A549 treated with Mapracorat at 1 μM for 4 hours (cell line): ENCODE measurements at places on chromosomes 12 and 14. TPM values are rescaled to one million over a fixed set of nuclear protein-coding genes. Genes with fewer than 3 reads are reported as not detected.

The LUM gene
- 0.08 to 0.33 TPM (median 0.28 TPM) in 5 replicates for total RNA-seq

The EIF4B gene
- 233 to 364 TPM (median 274 TPM) in 5 replicates for total RNA-seq

The TCL1B gene
- total RNA-seq: not detected in 5 replicates

The CCDC197 gene
- not detected in 5 replicates for total RNA-seq

The BMP4 gene
- total RNA-seq: 1.5 to 2.2 TPM (median 2.0 TPM) in 5 replicates

The CMA1 gene
- total RNA-seq: not detected in 5 replicates

The CCDC196 gene
- total RNA-seq: not detected in 5 replicates

The E2F7 gene
- total RNA-seq: 6.0 to 8.5 TPM (median 7.5 TPM) in 5 replicates

The CLEC12A gene
- total RNA-seq: not detected in 5 replicates

The ERO1A gene
- total RNA-seq: 45.3 to 59.5 TPM (median 53.8 TPM) in 5 replicates

The REC8 gene
- 3.3 to 6.5 TPM (median 5.3 TPM) in 5 replicates for total RNA-seq

The RFLNA gene
- total RNA-seq: 0.20 TPM in 1 of 5 replicates, not detected in the others

The ZBTB42 gene
- total RNA-seq: 2.3 to 3.3 TPM (median 3.1 TPM) in 5 replicates

The FBLN5 gene
- total RNA-seq: 4.7 to 6.2 TPM (median 5.7 TPM) in 5 replicates

The EXOC3L4 gene
- total RNA-seq: 1.3 to 3.3 TPM (median 1.4 TPM) in 5 replicates

The OR6C2 gene
- not detected in 5 replicates for total RNA-seq
